Stimulated activated CD4-positive, alpha-beta T cell treated with anti-CD3 and anti-CD28 coated beads, Interleukin-12 subunit alpha, Interleukin-12 subunit beta, amount 100 ng/mL, for 24 hours (primary cell): ENCODE measurements at places on chromosomes 7 and 10.

DNA sequence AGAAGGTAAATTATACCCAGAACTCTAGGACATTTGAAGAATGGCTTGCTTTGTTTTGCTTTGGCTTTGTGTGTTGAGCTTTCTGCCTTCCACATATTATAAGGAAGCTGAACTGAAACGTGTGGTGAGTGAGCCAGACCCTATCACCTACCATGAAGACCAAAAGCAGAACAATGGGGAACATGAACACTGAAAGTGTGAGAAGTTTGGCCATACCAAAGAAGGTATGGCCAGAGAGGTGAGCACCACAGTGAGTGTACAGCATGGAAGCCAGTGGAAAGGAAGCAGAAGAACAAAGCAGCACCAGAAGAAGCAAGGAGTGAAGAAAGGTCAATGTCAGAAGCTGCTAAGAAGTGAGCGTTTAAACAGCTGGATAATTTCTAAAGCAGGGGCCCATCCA, 59.7 kb upstream of the CCDC71L start:
- no peak for DNase-seq

GRCh38 chr7:138752518-138753149, 45.2 kb upstream of the TMEM213 start:
- DNase-seq = peak; percentile 70

GRCh38 chr10:3264161-3264761, 91.7 kb upstream of the PITRM1 start:
- DNase-seq = no peak

- no peak for DNase-seq
Observed at GRCh38 chr7:137834552-137834951, 12.2 kb downstream of the DGKI start.

DNA sequence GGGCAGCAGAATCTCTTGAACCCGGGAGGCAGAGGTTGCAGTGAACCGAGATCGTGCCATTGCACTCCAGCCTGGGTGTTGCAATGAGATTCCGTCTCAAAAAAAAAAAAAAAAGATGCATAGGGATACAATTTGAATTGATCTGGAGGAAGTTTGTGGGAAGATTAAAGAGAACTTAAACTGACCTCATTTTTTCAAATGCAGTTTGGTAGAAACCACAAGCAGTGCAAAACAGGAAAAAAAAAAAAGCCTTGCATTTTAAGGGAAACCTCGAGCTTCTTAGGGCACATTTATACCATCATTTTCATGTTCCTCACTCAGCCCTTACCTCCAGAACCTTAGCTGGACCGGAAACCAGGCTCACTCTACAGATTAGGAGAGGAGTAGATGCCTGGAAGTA, 2.8 kb downstream of the KCTD7 start:
- DNase-seq = no peak

GRCh38 chr7:27107391-27108381, 5.2 kb upstream of the HOXA2 start:
- DNase-seq = no peak

GRCh38 chr10:8103543-8103942, 49.1 kb downstream of the GATA3 start:
- DNase-seq = no peak

- peak; percentile 84 for DNase-seq
Observed at GRCh38 chr10:42782446-42783180, at the start of gene BMS1. BMS1 (plus strand) TSS chr10:42782795; CDS start chr10:42784395, 1,600 bp downstream.

DNA sequence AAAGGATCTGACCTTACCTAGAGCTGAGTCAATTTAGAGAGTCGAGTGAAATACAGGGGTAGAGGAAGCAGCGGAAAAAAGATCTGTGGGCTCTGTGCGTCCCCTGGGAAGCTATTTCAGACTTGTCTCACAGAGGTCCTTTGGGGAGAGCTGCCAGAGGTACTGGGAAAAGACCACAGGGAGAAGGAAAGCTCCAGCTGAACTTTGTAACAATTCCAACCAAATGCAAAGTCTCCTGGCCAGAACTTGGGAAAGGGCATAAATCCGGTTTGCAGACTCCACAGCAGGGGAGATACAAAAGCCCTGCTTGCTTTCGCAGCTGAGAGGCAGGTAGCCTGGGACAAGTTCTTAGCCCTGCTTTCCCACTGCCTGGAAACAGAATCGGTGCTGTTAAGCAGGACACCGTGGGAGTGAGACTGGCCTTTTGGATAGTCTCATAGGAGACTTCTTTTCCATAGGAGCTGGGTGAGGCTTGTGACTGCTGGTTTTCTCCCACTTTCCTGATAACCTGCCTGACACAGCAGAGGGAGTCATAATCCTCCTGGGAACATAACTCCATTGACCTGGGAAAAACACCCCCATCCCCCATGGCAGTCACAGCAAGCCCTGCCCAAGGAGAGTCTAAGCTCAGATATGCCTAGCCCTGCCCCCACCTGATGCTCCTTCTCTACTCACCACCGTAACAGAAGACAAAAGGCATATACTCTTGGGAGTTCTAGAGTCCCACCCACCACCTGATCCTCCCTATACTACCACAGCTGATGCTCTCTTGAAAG, 926.2 kb downstream of the KCNMA1 start:
- no peak for DNase-seq

- DNase-seq = no peak
Observed at GRCh38 chr7:151565541-151565940, 45.8 kb upstream of the RHEB start.

GRCh38 chr10:1368842-1369171, 312.6 kb downstream of the WDR37 start:
- peak; percentile 32 for DNase-seq

DNA sequence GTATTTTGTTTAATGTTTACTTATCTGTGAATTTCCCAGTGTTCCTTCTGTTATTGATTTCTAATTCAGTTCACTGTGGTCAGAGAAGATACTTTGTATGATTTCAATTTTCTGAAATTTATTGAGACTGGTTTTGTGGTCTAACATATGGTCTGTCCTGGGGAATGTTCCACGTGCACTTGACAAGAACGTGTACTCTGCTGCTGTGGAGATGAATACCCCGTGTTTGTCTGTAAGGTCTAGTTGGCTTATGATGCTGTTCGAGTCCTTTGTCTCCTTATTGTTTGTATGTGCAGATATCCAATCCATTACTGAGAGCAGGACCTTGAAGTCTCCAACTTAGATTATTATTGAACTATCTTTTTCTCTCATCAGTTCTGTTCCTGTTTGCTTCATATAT, 371.5 kb upstream of the MYO3A start:
- DNase-seq = no peak

GRCh38 chr7:140896996-140897395, 27.7 kb downstream of the BRAF start:
- no peak for DNase-seq

- no peak for DNase-seq
Observed at GRCh38 chr7:105354383-105354782, 34.3 kb downstream of the SRPK2 start.

DNA sequence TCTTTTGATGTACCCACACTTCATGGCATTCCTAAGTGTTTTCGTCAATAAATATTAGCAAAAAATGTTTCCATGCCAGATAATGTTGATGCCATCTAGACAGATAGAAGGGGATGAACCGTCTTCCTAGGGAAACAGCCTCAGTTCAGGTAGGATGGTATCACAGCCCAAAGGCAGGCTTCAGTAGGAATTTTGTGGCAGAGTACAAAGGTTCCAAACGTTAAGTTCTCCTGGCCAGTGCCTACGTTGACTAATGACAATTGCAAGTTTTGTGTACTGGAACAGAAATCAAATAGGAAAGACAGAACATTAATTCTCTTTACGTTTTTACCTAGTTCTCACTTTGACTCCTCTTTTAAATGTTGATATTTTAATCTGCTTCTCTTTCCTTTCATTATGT, 75.0 kb downstream of the ZMYND11 start:
- no peak for DNase-seq

DNA sequence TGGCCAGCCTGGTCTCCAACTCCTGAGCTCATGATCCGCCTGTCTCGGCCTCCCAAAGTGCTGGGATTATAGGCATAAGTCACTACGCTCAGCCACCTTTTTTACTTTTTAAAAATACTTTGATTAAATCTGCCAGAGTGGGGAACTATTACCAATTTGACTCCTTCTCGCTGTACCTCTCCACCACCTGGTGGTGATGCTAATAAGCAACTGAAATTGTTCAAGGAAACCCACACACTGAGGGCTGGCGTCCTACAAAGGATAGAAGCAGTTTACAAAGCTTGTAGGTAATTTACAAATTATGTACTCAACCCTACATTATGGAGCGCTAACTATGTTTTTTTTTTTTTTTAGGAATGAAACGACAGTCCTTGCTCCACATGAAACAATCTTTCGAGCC, 111.1 kb downstream of the CPED1 start:
- DNase-seq = no peak

DNA sequence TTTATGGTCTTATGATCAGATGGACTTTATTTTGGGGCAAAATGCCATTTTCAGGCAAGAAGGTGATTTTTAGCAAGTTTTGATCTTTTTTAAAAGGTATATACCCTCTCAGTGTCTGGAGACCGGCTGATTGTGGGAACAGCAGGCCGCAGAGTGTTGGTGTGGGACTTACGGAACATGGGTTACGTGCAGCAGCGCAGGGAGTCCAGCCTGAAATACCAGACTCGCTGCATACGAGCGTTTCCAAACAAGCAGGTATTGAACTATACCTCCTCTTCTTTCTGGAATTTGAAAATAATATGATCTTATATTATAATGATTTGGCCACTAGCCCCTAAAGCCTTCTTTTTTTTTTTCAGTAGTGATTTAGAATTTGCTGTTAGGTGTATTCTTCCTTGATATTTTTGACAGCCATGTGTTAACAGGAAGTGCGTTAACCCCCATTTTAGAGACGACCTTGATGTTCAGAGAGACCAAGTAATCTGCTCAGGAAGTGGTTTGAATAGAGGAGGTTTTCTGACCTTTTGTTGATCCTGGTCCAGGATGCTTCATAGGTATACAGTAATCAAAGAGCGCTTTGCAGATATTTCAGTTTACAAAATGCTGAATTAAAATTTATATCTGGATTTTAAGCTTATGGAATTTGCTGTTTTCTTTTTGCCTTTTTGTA, 6.2 kb downstream of the BUB3 start:
- no peak for DNase-seq

- no peak for DNase-seq
Observed at GRCh38 chr10:51700228-51700817, 928 bp upstream of the CSTF2T start.
